Renal cortical epithelial cell (primary cell): ENCODE measurements at places on chromosomes 4 and X. TPM values are rescaled to one million over a fixed set of nuclear protein-coding genes. Genes with fewer than 3 reads are reported as not detected.

Gene TEX13C
- not detected in 2 replicates for total RNA-seq

Gene FAM133A
- 0.05 TPM in 1 of 2 replicates, not detected in the other for total RNA-seq

Gene SPARCL1
- total RNA-seq, result 0.35 and 1.7 TPM in 2 replicates

Gene UGT2A3
- total RNA-seq, result 33.3 and 72.8 TPM in 2 replicates

Gene CPXCR1
- total RNA-seq, result not detected in 2 replicates
